ENCODE measurements at places on chromosomes 12 and 14.
A peak's percentile ranks its signal among the peaks of the same experiment; 100 is the strongest.

GRCh38 chr14:101719708-101720107 is 41.8 kb upstream of the PPP2R5C start:
- no peak for DNase-seq

GRCh38 chr12:29521951-29522350 is 24.5 kb upstream of the OVCH1 start:
- DNase-seq = no peak

- DNase-seq = no peak
Measured at GRCh38 chr12:124466216-124467128, 100.9 kb downstream of the NCOR2 start.

DNA sequence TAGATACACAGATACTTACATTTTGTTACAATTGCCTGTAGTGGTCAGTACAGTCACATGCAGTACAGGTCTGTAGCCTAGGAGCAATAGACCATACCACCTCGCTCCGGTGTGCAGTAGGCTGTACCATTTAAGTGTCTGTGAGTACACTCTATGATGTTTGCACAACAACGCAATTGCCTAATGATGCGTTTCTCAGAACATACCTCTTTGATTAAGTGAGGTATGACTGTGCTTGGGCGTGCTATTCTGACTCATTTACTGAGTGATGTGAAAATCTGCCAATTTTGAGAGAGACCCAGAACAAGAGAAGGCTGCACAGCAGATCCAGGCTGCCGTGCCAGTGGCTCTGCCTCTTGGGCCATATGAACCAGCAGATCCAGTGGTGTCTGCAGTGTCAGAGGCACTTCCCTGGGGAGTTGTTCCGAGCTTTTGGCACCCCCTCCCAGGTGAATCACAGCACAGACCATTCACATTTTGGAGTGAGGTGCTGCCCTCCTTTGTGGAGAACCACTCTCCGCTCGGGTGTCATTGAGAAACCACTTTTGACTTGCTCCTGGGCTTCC is 20.4 kb downstream of the DLK1 start:
- peak; percentile 40 for DNase-seq

DNA sequence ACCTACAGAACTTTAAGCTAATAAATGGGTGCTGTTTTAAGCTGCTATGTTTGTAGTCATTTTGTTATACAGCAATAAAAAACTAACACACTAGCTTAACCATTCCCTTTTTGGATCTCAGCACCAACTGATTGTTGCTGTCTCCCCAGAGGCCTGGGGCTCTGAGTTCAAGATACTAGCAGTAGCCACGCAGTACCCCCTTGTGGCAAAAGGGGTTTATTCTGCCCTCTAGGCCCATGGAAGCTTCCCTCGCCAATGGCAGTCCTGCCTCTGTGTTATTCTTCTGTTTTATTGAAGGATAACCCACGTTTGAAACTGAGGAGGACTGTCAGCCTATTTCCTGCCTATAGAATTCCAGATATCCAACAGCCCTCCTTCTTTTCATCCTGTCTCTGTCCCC is 455.3 kb upstream of the ATP2B1 start:
- no peak for DNase-seq

DNA sequence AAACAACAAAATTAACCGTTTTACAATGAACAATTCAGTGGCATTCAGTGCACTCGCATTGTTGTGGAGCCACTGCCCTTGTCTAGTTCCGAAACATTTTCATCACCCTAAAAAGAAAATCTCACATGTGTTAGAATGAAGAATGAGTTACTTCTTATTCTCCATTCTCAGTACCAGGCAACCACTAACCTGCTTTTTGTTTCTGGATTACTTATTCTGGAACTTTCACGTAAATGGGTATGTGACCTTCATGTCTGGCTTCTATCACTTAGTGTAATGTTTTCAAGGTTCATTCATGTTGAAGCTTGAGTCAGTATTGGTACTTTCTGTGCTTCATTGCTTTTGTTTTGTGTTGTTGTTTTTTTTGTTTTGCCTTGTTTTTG is 15.6 kb downstream of the RCOR1 start:
- no peak for DNase-seq

DNA sequence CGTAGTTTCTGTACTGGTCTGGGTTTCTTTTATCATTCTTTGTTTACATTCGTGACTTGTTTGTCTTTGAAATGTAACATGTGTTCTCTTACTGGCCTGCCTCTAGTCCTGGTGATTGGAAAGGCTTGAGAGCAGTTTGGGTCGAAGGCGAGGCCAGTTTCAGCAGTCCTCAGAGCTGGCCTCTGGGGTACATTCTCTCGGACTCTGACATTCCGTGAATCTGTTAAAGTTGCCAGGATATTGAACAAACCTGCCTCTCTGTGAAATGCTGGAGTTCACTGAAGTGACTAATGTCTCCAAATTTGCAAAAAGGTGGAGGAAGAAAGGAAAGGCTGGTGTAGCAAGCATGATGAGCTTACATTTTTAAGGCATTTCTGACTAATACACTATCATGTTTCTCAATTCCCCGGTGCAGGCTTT is 1.5 kb downstream of the PLEKHA5 start:
- DNase-seq = no peak

DNA sequence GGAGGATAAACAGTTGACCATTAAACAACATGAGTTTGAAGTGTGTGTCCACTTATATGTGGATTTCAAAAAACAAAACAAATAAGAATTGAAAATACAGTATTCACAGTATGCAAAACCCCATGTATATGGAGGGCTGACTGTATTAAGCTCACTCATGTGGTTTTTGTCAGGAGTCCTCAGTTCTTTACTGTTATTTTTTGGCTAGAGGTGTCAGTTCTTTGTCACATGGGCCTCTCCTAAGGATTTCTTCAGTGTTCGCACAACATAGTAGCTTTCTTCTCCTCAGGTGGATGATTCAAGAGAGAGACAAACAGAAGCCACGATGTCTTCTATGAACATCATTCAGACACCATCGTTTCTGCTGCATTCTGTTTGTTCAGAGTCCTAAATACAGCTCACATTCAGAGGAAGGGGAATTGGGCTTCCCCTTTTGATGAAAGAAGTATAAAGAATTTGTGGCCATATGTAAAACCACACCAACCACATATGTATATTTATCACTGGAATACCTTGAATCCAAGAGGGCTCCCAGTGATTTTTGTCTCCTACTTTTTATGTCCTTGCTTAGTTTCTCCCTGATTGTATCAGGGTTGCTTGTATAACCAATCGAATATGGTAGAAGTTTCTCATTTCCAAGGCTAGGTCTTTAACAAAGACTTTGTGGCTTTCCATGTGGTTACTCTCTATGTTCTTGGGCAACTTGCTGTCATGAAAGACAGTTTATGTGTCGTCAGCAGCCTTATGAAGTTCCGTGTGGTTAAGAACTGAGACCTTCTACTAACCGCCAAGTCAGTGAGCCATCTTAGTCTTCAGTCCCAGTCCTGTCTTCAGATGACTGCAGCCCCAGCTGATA is 18.9 kb downstream of the MNAT1 start:
- no peak for DNase-seq

GRCh38 chr14:86088156-86088555 is 558.2 kb downstream of the FLRT2 start:
- no peak for DNase-seq

DNA sequence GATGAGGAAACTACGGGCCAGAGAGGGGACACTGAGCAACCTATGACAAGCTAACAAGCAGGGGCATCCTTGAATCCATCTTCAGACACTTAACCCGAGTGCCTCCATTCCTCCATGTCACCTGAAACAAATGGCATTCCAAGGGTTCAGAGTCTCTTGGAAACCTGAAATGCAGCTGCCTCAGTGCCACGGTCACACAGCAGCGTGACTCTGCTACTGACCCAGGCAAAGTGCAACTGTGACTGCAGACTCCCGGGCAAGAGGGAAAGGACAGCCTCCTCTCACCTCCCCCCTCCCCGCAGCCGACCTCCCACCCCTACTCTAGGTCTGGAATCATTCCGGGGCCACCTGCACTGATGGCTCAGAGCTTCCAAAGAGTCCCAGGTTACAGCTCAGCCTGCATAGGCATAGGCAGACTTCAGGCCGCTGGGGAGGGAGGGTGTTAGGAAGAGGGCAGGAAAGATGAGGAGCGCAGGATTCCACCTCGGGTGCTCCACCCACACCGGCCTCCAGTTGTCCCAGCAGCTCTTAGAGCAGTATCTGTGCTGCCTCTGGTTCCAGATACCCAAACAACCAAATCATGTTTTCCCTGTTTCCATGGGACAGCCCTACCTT is 53.2 kb downstream of the KCNK10 start:
- DNase-seq = no peak

- no peak for DNase-seq
Measured at GRCh38 chr14:51138404-51139103, 43.6 kb upstream of the TRIM9 start.

DNA sequence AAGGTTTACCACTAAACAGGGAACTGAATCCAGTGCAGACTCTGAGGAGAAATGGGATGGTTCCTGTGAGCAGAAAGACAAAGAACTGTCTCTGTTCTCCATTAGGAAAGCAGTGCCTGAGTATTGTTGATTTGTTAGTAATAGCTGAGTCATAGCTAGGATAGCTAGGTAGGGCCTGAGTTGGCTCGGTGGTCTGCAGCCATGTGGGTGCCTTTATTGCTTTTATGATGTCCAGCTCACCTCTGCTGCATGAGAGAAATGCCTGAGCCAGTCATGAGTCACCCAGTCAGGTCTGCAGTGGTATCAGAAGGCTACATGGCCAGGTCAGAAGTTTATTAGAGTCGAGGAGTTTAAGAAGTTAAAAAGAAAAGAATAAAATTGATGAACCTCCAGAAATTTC is 24.2 kb downstream of the TRHDE start:
- no peak for DNase-seq

DNA sequence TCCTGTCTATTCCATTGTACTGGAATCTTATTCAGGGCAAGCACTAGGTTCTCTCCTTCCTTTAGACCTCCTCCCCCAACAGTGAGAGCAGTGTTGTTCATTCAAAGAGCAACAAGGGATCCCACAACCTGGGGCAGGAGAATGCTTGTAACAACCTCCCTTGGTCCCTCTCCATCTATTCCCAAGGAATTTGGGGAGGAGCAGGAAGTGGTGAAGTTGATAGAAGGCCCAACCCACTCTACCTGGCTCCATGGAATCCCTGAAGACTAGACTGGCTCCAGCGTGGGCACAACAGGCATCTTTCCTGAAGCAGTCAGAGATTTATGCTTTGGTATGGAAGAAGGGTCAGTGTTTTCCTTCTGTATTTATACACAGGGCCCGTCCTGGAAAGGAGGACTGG is 33.4 kb upstream of the CISTR start:
- DNase-seq = no peak

DNA sequence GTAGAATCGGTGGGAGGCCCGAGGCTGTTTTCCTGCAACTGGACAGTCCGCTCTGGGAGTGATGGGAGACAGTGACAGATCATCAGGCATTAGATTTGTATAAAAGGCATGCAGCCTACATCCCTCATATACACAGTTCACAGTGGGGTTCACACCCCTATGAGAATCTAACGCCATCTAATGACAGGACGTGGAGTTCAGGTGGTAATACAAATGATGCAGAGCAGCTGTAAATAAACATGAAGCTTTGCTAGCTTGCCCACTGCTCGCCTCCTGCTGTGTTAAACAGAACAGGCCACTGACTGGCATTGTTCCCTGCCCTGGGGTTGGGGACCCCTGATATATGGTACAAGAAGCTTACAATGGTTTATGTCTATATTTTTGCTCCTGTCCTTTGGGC is 179.0 kb downstream of the LRFN5 start:
- peak; percentile 51 for DNase-seq

DNA sequence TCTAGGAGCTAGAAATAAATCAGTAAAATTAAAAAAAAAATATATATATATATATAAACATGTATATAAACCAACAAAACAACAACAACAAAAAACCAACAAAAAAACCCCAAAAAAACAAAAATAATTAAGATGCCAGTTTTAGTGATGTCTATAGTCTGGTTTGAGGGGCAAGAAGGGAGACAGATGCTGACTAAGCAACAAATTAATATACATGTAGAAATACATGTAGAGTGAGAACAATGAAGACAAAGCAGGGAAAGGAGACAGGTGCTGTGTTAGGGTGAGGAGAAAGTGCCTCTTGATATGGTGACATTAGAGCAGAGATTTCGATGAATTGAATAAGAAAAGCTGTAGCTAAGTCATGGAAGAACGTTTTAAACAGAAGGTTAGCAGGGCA is 477.9 kb downstream of the APAF1 start:
- DNase-seq = no peak

DNA sequence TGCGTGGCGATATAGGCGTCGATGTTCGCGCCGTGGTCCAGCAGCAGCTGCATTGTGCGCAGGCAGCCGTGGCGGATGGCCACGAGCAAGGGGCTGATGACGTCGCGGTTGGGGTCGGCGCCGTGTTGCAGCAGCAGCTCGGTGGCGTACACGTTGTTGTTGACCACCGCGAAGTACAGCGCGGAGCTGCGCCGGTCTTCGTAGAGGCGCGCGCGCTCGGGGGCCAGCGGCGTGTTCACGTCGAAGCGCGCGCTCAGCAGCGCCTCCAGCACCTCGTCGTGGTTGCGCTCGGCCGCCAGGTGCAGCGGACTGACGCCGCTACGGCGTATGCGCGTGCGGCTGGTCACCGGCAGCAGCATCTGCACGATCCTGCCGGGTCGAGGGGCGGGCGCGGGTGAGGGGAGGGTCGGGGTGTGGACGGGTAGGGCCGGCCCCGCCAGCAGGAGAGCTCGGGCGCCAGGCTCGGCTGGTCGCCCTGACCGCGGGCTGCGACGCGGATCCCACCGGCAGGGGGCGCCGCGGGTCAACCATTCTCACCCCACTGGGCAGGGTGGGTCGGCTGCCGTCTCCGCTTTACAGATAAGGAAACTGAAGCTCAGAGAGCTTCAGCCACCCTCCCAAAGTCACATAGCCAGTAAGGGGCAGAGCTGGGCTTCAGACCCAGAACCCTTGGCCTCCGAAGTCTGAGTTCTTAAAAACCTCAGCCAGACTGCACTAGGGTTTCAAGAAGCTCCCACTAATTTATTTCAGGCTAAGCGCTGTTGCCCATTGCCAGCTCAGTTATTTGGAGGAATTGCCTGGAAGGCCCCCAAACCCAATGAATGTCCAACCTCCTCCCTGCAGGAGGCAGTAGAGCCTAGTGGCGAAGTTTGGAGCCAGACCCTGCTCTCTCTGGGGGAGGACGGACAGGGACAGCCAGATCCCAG is 12.4 kb downstream of the FAM181A start:
- DNase-seq = no peak

DNA sequence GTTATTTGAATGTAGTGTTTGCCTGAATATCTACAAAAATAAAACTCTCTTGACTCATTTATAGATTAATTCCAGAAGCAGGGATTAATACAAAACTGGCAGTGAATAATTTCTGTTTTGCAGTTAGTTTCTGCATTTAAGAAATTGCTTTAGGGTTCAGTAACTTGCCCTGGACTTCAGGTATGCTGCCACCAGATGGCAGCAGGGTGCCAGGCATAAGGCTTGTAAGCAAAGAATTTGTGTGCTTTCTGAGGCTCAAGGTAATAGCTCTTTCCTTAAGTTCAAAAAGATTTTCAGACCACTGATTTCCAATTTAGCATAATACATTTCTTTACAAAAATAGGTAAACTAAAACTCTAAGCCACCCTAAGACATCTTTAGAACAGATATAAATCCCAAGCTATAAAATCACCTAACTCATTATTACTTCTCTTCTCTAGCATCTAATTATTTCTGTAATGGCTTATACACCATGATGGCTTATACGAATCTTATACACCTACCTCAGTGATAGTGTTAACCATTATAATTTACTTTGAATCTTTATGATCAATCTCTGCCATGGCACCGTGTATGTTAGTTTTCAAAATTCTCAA is 398.3 kb downstream of the APAF1 start:
- DNase-seq = peak; percentile 10

All from NCI-H1105 (cell line).